ENCODE measurements at places on chromosomes 7 and 10.
A peak's percentile ranks its signal among the peaks of the same experiment; 100 is the strongest.

GRCh38 chr7:107025449-107026103 lies 18.9 kb upstream of the PRKAR2B start:
- H3K4me1 ChIP-seq: peaks cover 6% of the 10 kb centered on the region
- no peak overlapping the region for H3K4me3 ChIP-seq
- no peak overlapping the region for H3K27ac ChIP-seq
- H3K27me3 ChIP-seq: peaks cover 3% of the 10 kb centered on the region
- no peak for DNase-seq

DNA sequence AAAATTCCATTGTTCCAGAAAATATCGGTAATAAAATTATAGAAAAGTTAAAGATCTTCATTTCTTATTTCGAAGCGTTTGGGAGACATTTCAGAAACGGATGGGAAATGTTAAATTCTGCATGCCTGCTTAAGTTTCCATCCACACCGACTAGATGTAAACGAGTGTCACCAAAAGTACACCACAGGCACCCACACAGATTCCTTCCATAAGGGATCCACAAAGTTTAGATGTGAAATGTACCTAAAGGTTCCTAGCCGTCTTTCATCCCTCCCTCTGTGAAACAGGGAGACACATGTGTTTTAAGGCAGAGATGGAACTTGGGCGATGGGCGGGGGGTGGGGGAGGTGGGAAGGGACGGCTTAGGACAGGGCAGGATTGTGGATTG lies 621 bp upstream of the CAV1 start:
- H3K36me3 ChIP-seq: no peaks in the 10 kb centered on the region
- peak overlapping the region; percentile 51 for H3K4me3 ChIP-seq
- no peak overlapping the region for H3K27ac ChIP-seq

DNA sequence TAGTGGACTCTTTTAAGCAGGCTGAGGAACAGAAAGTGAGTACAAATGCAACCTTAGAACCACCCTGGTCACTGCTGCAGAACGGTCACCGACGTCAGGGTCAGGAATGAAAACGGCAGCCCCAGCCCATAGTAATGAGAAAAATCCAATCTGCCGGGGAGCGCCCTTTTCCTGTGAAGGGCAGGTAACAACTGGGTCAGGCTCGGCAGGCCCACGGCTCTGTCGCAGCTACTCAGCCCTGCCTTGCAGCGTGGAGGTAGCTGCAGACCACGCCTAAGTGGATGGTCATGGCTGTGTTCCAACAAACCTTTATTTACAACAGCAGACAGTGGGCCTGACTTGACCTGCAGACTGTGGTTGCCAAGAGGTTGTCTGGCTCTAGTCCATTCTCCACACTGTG lies 563.2 kb downstream of the DNAJB6 start:
- no peak for DNase-seq
- H3K36me3 ChIP-seq: no peaks in the 10 kb centered on the region
- no peaks in the 10 kb centered on the region for H3K4me1 ChIP-seq

GRCh38 chr10:126749015-126749655 lies 78.6 kb upstream of the C10orf90 start:
- peaks cover 2% of the 10 kb centered on the region for H3K27me3 ChIP-seq
- no peak overlapping the region for H3K4me3 ChIP-seq
- no peak overlapping the region for H3K27ac ChIP-seq
- no peaks in the 10 kb centered on the region for H3K4me1 ChIP-seq

DNA sequence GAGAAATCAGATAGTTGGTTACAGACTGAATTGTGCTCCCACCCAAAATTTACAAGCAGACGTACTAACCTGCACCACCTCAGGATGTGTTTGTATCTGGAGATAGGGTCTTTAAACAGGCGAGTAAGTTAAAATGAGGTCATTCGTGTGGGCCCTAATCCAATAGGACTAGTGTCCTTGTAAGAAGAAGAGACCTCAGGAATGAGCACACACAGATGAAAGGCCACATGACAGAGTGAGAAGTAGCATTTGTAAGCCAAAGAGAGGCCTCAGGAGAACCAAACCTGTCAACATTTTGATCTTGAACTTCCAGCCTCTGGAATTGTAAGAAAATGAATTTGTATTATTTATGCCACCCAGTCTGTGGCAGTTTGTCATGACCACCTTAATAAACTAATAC lies 149.5 kb upstream of the VWC2 start:
- H3K4me1 ChIP-seq: no peaks in the 10 kb centered on the region

- DNase-seq: no peak
- H3K4me3 ChIP-seq: no peak overlapping the region
- H3K36me3 ChIP-seq: no peaks in the 10 kb centered on the region
- H3K27ac ChIP-seq: no peak overlapping the region
Observed at GRCh38 chr7:132243463-132243862, 332.8 kb downstream of the PLXNA4 start.

GRCh38 chr7:151736403-151736909 lies 140.5 kb downstream of the PRKAG2 start:
- H3K4me3 ChIP-seq: no peak overlapping the region
- H3K36me3 ChIP-seq: peaks cover 4% of the 10 kb centered on the region
- H3K4me1 ChIP-seq: no peaks in the 10 kb centered on the region
- no peak overlapping the region for H3K27ac ChIP-seq
- no peaks in the 10 kb centered on the region for H3K27me3 ChIP-seq

DNA sequence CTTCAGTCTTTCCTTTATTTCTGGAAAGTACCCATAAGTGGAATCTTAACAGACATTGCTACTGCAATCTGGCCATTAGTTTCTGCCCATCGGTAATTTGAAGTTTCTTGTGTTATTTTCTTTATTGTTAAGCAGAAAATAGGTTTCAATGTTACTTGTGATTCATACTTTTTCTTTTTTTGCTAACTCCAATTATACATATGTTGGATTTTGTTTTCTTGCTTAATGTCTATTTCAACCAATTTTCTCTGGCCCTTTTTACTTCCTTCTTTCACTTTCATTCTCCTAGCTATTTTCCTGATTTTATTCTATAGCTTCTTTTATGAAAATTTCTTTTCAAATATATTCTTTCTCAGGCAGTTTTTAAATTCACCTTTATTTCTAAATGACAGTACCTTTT lies 457.4 kb downstream of the TCERG1L start:
- no peak overlapping the region for H3K27ac ChIP-seq
- no peaks in the 10 kb centered on the region for H3K27me3 ChIP-seq
- H3K36me3 ChIP-seq: peaks cover 6% of the 10 kb centered on the region
- no peak overlapping the region for H3K4me3 ChIP-seq
- no peaks in the 10 kb centered on the region for H3K4me1 ChIP-seq
- no peak for DNase-seq

- no peaks in the 10 kb centered on the region for H3K27me3 ChIP-seq
- no peak overlapping the region for H3K27ac ChIP-seq
- no peak overlapping the region for H3K4me3 ChIP-seq
- DNase-seq: no peak
- peaks cover 22% of the 10 kb centered on the region for H3K4me1 ChIP-seq
Observed at GRCh38 chr10:24718031-24718855, 5.4 kb downstream of the ARHGAP21 start.

GRCh38 chr7:151059367-151060112 lies at the start of gene SLC4A2:
Gene SLC4A2, plus strand, starts transcription at chr7:151059589. Its CDS starts 2,399 bp downstream, at chr7:151061988.
- H3K4me1 ChIP-seq: peaks cover 34% of the 10 kb centered on the region
- H3K27ac ChIP-seq: peak within 1 kb of the TSS; percentile 85
- peak; percentile 77 for DNase-seq
- no peaks in the 10 kb centered on the region for H3K27me3 ChIP-seq

DNA sequence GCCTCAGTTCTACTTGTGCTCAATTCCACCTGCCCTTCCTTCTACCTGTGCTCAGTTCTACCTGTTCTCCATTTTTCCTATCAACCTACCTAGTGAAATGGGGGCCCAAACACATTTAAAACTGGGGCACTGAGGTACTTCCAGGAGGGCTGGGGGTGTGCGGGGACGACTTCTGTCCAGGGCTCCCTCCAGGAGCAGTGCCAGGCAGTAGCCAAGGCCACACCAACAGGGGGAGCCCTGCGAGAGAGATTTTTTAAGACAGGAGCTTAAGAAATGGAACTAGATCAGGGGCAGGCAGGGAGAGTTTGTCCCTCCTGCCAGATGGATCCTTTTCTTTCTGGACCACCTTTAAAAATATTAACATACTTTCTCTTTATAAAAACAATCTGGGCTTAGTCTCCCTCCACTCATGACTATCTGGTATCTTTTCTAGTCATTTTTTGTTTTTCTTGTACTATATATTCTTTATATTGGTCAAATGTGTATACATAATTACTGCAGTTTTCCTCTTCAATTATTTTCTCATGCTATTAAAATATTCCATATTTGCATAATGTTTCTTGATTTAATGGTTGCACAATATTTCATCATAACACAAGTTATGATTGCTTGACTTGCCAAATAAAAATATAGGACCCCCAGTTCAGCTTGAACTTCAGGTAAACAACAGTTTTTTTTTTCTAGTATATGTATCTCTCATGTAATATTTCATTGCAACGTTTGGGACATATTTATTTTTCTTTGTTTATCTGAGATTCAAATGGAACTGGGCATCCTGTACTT lies 47.3 kb upstream of the INSYN2A start:
- DNase-seq: peak; percentile 69
- peaks cover 35% of the 10 kb centered on the region for H3K4me1 ChIP-seq
- H3K36me3 ChIP-seq: no peaks in the 10 kb centered on the region
- no peak overlapping the region for H3K4me3 ChIP-seq
- peak overlapping the region; percentile 2 for H3K27ac ChIP-seq

DNA sequence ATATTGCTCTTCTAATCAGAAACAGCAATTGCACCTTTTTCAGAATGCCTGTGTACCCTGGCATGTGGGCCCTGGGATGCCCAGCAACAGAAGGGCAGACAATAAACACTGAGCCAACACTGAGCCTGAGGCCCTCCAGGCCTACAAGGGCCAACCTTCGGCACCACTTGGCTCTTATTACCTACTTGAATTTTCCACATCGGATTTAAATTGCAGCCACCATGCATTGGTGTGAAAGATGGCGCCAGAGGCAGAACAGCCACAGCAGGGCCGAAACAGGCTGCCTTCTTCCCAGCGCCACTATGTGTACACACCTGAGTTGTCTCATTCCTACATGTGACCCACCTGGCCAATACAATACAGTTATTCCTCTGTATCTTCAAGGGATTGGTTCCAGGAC lies 51.4 kb upstream of the EZH2 start:
- peaks cover 3% of the 10 kb centered on the region for H3K27me3 ChIP-seq
- no peak for DNase-seq
- peaks cover 4% of the 10 kb centered on the region for H3K4me1 ChIP-seq
- H3K27ac ChIP-seq: no peak overlapping the region

All from immature natural killer cell (primary cell).